ENCODE measurements at places on chromosomes 7 and 10.

GRCh38 chr7:41298409-41298808 is 404.5 kb downstream of the INHBA start:
- no peak for DNase-seq

GRCh38 chr7:31735991-31736982 is 49.3 kb downstream of the PPP1R17 start:
- DNase-seq = peak; percentile 32

DNA sequence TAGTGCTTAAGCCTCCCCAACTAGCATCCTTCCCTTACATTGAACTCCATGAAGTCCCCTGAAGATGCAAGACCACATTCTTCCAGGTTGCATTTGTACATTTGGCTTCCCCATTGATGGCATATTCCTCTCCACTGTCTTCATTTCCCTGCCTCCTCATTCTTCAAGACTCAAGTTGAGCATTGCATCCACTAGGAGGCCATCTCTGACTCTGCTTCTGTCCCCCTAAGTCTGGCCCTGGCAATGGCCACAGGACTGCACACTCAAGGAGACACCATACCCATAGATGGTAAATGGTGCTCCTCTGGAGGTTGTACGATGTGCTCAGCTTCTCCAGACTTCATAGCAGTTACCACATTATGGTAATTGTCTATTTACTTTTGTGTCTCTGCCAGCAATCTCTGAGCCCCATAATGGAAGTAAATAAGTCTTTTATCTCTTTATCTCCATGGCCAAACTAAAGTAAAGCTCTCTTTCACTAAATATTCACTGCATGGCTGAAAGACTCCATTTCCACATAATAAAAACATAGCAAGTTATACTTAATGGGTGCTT is 112.6 kb downstream of the PTPRZ1 start:
- no peak for DNase-seq

GRCh38 chr10:99615426-99615825 is 4.8 kb downstream of the SLC25A28 start:
- no peak for DNase-seq

DNA sequence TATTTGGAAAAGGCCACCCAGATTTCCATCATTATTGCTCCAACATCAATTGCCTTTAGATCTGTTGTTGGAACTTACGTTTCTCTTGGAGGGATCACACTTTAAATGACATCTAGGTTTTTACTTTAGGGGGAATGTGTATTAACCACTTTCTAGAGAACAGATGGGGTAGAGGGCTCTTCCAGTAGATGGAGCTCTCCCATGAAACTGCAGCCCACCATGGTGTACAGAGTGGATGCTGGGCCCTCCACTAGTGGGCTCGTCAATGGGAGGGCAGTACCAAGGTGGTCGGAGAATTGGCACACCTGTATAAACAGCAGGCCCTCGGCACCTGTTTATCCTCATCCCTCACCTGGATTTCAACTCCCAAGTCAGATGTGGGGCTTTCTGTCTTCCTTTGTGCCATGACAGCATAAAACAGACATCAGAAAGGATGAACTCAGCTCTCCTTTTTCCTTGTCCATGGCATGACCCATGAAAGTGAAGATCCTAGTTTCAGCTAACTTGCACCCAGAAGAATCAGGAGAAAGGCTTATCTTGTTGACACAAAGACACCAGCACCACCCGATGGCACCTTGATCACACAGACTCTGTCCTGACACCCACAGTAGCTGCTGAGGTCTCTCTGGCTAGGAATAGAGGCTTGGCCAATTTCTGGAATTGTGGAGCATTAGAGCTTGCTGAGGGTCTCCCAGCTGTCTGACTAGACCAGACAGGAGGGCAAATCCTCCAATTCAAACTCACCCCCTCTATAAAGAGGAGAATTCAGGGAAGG is 150.5 kb downstream of the CYP26A1 start:
- DNase-seq = no peak

GRCh38 chr7:87322912-87323311 is 22.6 kb upstream of the CROT start:
- no peak for DNase-seq

- no peak for DNase-seq
Measured at GRCh38 chr10:99769706-99770105, 12.7 kb upstream of the ABCC2 start.

DNA sequence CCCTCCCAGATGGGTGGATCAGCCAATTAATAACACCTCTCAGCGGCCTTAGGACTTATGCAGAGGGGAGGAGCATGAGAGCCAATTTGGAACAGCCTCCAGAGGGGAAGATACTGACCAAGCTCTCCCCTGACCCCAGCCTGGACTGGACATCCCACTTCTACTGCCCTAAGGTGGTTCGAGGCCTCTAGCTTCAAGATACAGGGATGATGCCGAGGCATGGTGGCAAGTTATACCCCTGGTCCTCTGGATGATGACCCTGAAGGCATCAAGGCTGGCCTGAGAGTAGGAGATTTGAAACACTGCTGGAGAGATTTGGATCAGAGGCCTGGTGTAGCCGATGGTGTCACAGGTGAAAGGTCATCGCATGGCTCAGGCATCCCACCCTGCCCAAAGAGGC is 3.2 kb downstream of the CDH23 start:
- DNase-seq = no peak

DNA sequence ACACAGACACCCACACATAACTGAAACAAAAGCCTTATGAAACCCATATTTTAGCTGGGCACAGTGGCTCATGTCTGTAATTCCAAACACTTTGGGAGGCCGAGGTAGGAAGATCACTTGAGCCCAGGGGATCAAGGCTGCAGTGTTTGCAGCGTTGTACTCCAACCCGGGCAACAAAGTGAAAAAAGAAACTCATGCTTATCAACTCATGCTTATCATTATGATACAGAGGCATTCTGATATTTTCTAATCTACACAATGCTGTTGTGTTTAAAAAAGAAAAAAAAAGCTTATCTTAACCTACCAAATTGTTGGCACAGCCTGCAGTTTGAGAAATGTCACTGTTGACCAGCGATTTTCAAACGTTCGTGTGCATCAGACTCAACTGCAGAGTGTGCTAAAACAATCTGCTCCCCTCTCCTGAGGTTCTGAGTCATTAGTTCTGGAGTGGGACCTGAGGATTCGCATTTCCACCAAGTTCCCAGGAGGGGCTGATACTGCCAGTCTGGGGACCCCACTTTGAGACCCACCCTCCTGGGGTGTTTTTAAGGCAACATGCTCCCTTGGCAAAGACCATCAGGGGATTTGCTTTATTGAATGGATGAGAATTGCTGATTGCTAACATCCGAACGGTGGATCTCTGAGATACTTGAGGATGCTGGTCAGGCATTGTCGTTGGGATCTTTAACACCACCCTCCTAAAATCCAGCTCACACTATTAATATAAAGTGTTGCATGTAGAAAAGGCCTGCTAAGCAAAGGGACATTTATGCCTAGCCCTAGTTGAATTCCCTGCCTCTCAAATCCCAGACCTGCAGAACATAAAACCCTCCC is 16.2 kb downstream of the CHST3 start:
- DNase-seq = no peak

DNA sequence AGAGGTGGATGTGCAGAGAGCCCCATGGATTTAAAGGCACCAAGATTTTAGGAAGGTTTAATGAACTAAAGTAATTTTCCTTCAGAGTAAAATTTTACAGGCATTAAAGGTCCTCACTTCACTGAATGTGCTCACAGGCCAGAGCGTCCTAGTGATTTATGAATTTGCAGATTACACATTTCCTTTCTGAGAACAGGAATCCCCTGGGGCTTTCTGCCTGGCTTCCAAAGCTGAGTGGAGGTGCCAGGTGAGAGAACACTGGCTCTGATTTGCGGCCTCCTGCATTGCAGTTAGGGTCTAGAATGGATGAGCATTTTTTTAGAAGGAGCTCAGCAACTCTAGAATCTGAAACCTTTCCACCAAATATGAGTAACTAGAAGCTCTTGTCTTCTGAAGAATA is 194.3 kb downstream of the SORCS3 start:
- no peak for DNase-seq

GRCh38 chr7:150994141-150994837 is 3.5 kb downstream of the NOS3 start:
- DNase-seq = no peak

DNA sequence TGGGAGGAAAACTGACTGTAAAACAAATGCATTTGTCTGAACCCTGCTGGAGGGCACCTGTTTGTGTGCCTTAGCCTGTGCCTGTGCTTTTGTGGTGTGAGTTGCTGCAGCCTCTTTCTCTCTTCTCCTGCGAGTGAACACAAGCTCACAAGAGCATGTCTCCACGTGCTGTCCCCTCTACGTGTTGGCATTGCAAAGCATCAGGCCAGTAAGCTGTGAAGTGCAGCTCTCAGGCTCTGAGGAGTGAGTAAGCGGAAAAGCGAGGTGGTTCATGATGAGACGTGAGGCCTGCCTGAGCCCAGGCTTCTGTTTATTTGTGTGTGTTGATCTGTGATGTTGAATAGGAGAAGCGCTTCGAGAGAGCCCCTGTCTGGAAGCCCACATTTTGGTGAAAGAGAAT is 85.6 kb upstream of the PDCD4 start:
- no peak for DNase-seq

GRCh38 chr10:83680470-83680891 is 458.8 kb upstream of the GHITM start:
- no peak for DNase-seq

DNA sequence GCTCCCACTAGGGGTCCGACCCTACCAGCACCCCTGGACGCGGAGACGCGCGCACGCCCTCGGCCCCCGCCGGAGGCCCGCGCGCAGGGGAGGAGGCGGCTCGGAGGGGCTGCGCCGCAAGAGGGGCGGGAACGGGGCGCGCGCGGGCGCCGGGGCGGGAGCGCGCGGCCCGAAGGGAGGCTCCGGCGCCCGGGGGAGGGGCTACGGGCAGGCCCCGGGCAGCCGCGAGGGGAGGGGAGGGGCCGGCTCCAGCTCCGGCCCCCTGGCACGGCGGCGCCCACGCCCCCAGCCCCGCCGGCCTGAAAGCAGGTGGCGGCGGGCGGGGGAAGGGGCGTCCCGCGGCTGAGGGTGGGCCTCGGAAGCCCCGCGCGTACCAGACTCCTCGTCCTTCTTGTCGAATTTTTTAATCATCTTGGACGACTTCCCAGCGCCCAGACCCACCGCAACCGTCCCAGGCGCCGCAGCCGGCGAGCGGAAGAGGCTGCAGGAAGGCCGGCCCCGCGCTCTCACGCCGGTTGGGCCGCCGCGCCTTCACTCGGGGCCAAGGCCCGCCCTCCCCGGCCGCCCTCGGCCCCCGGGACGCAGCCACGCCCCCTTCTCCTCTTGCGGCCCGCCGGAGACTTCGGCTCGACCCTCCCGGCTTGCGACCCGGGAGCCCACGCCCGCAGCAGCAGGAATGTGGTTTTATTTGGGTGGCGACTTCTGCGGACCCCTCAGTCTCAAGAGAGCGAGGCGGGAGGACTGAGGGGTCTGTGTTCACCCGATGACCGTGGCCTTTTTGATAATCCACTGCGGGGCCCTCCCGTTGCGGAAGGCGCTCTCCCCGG is at the start of gene COPG2:
COPG2 (minus strand) TSS at position 491 of the 827 bp plus-strand sequence; CDS start at position 411, 80 bp downstream.
- DNase-seq = peak; percentile 20

All from SHP77 treated with DMSO at 0.1 percent for 48 hours (cell line).